ENCODE measurements at places on chromosomes 3 and 15.
A peak's percentile ranks its signal among the peaks of the same experiment; 100 is the strongest.

DNA sequence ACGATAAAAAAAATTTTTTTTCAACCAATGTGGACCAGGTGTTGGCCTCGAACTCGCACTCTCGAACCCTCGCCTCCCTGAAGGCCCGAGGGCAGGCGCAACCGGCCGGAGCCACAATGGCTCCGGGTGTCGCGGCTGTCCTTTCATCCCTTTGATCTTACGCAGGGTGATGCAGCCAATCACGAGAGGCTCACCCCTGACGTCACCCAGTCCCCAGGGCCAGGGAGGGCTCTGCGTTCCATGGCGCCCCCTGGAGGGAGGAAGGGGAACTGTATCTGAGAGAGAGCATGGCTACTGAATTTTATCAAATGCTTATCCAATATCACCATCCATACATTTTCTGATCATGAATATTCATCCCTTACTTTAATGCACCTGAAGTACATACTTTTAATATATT is 15.4 kb upstream of the GMNC start:
- no peaks in the 10 kb centered on the region for H3K4me1 ChIP-seq
- no peak for ATAC-seq
- H3K36me3 ChIP-seq: no peaks in the 10 kb centered on the region

GRCh38 chr3:176953106-176954060 is 243.9 kb downstream of the TBL1XR1 start:
- no peak overlapping the region for H3K27ac ChIP-seq
- no peak overlapping the region for H3K4me3 ChIP-seq
- ATAC-seq: no peak
- H3K27me3 ChIP-seq: no peaks in the 10 kb centered on the region
- no peaks in the 10 kb centered on the region for H3K36me3 ChIP-seq

DNA sequence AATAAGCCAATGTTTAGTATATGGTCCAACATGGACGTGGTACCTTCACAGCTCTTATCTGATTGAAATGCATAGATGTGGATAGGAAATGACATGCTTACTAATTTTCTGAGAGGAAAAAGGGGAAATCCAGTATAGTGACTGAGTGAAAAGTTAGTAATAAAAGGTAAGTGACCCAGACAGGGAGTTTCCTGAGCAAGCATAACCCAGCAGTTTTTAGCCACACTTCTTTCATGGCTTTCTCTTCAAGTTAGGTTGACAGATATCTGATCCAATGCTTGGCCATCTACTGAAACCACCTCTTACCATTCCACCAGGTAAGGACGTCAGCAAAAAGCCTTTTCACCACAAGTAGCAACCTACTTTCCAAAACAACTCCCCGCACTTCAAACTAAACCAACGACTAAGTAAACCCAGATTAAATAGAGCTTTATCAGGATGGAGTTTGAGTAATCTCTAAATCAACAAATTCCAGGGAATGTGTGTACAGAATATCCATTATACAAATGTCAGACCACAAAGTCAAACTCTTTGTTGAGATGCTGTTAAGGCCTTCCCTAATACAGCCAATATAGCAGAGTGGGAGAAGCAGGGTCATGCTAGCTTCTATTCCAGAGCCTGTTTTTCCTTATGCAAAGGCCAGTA is 329.7 kb downstream of the RORA start:
- H3K4me3 ChIP-seq: peak overlapping the region; percentile 34
- ATAC-seq: peak; percentile 88
- H3K27me3 ChIP-seq: no peaks in the 10 kb centered on the region
- H3K4me1 ChIP-seq: peaks cover 48% of the 10 kb centered on the region
- H3K27ac ChIP-seq: peak overlapping the region; percentile 60
- no peaks in the 10 kb centered on the region for H3K36me3 ChIP-seq

DNA sequence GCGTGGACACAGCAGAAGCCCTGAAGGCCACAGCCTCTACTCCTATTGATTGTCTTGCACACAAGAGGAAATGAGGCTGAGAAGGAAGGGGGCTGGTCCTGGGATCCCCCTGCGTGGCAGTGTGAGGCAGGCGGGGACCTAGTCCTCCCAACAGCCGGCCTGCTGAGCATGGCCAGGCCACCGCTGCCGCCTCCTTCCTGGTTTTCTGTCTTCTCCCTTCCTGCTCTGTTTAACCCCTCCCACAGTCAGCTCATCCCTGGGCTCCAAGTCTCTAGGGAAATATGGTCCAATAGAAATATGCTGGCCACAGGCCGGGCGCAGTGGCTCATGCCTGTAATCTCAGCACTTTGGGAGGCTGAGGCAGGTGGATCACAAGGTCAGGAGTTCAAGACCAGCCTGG is 42.1 kb upstream of the HES1 start:
- no peaks in the 10 kb centered on the region for H3K4me1 ChIP-seq
- no peak overlapping the region for H3K4me3 ChIP-seq
- no peaks in the 10 kb centered on the region for H3K36me3 ChIP-seq
- no peak for ATAC-seq

GRCh38 chr3:9067352-9067975 is 104.2 kb upstream of the RAD18 start:
- H3K4me1 ChIP-seq: no peaks in the 10 kb centered on the region
- H3K4me3 ChIP-seq: no peak overlapping the region
- no peaks in the 10 kb centered on the region for H3K36me3 ChIP-seq
- no peak overlapping the region for H3K27ac ChIP-seq

Data from activated T-helper 17 cell treated with anti-CD3 and anti-CD28 coated beads, Interleukin-2, amount 50 U/mL, for 72 hours (primary cell).